ENCODE measurements at places on chromosomes 4 and X. TPM values are rescaled to one million over a fixed set of nuclear protein-coding genes. Genes with fewer than 3 reads are reported as not detected.
A peak's percentile ranks its signal among the peaks of the same experiment; 100 is the strongest.

- no peak for DNase-seq
Observed at GRCh38 chr4:3784454-3785291, 18.5 kb downstream of the ADRA2C start.

- DNase-seq = no peak
Observed at GRCh38 chr4:107128116-107128515, 92.0 kb upstream of the DKK2 start.

DNA sequence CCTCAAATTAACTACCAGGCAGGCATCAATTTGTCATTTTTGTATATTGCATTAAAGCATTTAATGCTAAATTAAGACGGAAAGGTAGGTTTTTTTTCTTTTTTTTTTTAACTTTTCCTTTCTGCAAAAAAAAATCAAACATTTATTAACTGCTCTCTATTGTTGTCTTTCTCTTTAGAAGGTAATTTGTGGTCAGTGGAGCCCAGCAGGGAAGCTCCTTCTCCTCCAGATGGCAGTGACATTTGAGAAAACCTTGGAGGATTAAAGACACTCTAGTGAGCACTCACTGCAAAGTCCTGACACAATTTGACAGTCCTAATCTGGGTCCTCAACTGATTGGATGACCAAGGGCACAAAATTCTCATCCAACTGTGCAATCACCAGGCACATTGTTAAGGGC, 102.4 kb downstream of the SLIT2 start:
- DNase-seq = no peak

DNA sequence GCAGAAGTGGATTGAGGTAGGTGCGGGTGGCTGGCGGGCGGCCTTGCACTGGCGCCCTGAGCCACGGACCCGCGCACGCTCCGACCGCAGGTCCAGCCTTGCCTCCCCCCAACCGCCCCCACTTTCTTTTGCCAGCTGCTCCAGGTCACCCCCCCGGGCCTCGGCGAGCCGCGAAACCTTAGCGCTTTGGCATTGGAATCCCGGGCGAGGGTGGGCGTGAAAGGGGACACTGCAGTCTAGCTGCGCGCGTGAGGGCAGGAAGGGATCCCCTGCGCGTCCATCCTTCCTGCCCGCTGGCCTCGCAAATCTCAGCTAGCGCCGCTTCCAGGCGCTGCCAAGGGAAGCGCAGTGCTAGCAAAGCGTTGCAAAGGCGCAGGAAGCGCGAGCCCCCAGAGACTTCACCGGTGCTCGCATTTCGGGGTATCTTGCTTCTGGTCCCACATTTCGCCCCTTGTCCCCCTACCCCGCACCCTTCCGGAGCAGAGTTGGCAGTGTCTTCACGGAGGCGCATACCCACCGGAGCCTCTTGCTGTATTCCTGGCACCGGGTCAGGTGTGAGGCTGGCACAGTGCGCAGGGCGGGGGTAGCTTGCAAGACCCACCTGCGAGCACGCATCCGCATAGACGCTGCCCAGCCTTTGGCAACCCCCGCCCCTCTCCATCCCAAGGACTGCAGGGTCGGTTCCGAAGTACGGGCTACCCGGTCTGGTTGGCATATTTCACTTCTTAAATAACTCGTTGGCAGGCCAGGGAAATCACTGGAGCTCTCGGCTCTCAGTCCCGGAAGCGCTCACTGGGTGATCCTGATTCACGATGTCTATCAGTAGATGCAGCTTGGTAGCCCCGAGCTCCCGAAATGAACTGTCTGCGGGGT, 104.4 kb downstream of the UCHL1 start:
- peak; percentile 34 for DNase-seq

DNA sequence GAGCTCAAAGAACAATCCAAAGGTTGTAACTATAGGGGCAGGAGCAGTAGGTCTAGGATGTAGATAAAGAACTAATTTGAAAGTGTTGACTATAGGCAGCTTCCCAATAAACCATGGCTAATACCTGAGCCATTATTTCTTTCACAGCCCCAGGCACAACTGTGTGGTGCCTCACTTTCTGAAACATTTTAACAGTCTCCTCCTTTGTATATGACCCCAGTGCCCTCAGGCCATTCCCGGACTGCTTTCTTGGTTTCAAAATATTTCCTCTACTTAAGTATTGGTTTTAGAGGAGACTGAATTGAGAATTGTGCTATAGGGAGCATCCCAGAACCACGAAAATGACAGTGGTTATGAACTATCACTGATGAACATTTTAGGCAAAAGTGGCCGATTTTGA, 728.7 kb downstream of the IL1RAPL1 start:
- DNase-seq = no peak

GRCh38 chr4:127182687-127183086, 450.1 kb upstream of the INTU start:
- DNase-seq = no peak

DNA sequence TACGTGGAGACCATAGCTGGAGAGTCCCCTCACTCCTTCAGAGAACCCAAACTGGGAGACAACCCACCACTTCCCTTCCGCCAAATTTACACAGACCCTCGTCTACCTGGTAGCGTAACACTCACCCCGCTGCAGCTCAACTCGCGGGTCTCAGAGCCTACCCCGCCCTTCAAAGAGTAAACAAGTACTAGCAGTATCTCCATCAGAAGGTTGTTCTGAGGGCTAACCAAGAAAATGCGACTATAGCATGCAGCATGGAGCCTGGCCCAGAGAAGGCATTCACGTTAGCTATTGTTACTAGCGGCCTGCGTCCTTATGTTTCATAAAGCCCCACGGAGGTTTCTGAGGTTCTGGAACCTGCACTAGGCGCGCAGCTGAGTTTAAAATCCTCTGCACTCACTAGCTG, 531 bp upstream of the MANBA start:
- no peak for DNase-seq

DNA sequence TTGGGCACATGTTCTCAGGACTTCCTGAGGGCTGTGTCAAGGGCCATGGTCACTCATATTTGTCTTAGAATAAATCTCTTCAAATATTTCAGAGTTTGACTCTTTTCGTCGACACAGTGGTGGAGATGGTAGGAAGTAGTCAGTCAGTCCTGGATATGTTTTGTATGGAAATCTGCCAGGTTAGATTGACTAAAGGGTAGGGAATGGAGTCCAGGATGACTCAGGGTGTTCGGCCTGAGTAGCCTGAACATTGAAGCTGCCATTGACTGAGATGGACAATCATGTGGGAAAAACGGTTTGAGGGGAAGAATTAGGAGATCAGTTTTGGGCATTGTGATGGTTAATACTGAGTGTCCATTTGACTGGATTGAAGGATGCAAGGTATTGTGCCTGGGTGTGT, 177.1 kb upstream of the CENPE start:
- DNase-seq = no peak

DNA sequence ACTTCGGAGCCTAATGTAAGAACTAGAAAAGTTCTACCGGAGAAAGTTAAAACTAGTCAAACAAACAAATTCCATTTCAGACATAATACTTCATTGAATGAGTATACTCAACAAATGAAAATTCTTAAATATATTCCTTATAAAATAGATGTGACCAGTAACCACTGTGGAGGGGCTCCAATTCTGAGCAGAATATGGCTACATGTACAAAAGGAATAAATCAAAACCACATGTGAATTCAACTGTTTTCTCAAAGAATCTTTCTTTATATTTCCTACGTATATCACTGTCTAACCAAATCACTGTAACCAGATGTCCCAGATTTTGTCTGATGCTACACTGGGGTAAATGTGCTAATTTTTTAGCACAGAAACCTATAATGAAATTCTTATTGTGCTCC, 49.0 kb downstream of the HTN1 start:
- DNase-seq = no peak

GRCh38 chr4:3369781-3370674, 71.7 kb upstream of the HGFAC start:
- DNase-seq = peak; percentile 52

The ZNF518B gene
- 23.7 TPM for total RNA-seq

The MSANTD1 gene
- 1.2 TPM for total RNA-seq
